ENCODE measurements at places on chromosomes 3 and 15.

GRCh38 chr3:129352045-129352444 is 73.4 kb downstream of the HMCES start:
- DNase-seq, result no peak

DNA sequence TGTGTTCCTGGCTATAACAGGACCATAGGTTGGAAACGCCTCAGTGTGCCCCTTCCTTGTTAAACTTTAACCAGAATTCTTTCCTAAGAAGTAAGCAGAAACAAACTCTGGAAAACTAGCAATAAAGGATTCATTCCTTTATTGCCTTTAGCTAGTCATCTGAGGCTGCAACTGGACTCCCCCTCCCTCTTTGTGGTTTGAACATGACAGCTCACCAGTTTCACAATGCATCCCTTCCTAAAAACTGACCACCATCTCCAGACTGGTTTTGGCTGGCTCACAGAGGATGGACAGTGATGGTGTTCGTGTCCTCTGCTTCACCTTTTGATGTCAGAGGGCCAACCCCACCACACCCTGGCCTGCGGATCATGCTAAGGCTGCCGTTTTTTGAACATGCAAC is 27.9 kb upstream of the TGFBR2 start:
- peak; percentile 54 for DNase-seq

GRCh38 chr15:88975891-88976290 is 62.7 kb upstream of the MFGE8 start:
- no peak for DNase-seq

DNA sequence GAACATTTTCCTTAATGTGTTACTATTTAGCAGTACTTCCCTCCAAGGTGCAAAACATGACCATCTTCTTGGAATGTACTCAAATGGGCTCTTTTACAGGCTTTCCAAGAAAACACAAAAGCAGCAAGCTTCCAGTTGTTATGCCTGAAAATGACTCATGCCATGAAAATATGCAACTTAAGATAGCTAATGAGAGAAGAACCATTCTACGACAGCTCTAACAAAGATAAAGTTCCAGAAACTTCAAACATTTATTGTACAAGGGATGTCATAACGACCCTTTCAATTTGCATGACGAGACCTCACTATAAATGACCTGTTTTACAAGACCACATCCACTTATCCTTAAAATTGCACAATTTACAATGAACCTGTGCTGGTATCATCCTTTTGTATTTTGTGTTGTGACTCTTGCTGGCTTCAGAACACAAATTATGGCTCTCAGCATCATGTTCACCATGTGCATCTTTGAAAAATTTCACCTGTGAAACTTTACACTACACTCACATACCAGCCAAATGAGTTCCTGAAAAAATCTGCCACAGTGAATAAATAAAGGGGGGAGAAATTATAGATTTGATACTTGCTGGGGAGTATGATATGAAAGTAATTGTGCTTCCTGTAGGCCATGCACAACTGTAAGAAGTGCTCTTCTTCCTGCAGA is 433.7 kb downstream of the MAGI1 start:
- no peak for DNase-seq

GRCh38 chr3:126422121-126422520 is 27.4 kb downstream of the CFAP100 start:
- DNase-seq, result no peak

- no peak for DNase-seq
Measured at GRCh38 chr15:41966414-41966812, 5.9 kb downstream of the EHD4 start.

DNA sequence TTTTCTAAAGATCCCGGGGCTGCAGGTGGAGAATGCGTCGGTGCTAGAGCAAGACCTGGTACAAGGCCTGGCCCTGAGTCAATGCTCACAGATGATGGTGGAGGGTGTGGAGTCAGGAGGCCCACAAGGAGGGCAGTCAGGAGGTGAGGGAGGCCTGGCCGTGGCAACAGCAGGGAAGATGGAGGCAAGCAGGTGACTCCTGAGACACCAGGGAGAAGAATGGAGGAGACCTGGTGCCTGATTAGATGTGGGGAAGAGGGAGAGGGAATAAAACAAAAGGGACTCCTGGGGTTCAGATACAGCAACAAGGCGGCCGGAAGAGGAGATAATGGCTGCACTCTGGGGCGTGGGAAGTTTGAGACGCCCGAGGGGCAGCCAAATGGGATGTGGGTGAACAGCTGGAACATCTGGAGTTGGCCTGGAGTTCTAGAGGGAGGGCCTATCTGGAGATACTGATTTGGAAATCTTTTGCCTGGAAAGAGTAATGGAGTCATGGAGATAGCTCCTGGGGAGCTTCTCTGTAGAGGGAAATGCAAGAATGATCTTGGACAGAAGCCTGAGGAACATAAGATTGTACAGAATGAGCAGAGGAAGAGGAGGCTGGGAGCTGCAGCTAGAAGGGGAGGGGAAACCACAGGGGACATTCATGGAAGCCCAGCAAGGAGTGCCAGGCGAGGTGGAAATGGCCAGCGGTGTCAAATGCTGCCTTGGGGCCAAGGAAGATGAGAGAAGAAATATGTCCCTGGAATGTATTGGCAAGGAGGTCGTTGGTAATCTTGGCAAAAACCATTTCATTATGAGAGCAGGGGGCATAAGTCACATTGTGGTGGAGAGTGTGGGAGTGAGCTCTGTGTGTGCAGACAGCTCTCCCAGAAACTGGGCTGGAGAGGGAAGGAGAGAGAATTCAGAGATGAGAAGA is 67.5 kb upstream of the CORO2B start:
- no peak for DNase-seq

DNA sequence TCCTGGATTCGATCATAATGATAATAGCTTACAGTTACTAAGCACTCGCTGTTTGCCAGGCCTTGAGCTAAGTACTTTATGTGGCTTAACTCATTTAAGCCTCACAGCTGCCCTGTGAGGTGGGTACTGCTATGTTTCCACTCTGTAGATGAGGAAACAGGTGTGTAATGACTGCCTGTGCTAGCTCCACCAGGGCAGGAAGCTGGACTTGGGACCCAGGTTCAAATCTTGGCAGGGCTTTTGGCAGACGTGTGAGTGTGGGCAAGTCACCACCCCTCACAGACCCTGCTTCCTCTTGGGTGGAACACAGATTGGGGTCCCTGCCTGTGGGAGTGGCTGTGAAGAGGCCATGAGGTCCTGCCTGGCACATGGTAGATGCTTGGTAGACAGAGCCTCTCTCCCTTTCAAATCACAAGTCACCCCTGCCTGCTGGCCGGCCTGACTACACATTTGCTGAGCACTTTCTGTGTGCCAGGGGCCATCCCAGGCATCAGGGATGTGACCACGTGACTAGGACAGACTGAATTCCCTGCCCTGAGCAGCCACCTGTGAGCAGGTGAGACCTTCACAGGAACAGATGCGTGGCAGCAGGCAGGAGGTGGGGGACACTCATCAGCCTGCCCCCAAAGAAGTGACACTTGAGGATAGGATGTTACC is 3.7 kb downstream of the EFCC1 start:
- no peak for DNase-seq

DNA sequence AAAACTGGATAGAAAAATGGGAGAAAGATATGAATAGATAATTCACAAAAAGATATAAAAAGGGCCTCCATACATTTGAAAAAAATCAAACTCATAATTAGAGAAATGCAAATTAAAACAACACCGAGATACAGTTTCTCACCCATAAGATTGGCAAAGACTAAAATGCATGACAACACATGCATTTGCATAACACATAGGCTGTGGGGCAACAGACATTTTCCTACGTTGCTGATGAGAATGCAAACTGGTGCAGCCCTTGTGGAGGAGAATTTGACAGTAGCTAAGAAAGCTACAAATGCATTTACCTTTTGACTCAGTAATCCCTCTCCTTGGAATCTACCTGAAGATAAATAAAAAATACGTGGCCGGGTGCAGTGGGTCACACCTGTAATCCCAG is 11.4 kb upstream of the CAND2 start:
- DNase-seq, result no peak

DNA sequence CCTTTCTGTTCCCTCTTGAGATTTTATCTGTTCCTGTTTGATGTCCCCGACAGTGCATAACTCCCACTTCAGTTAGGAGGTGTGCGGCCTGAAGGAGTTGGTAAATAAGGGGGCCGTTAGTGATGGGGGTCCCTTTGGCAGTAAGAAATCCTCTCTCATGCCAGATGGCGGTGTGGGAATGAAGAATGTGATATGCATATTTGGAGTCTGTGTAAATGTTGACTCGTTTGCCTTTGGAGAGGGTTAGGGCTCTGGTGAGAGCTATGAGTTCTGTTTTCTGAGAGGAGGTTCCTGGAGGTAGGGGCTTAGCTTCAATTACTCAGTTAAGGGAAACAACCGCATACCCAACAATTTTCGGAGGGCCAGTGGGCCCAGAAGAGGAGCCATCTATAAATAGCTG is 38.8 kb upstream of the RNF7 start:
- DNase-seq, result no peak

DNA sequence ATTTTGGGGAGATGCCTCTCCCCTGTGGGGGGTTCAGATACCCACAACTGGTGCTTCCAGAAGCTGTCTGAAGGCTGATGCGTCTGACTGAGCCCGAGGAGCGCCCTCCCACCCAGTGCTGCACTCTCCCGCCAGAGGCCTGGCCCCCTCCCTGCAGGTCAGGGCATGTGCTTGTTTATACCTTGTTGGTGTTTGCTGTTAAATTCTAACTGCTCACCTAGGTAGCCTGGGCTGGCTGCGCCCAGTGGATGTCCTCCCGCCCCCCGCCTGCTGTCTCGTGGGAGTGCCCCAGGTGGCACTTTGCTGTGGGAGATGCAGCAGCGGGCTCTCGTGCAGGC is 12.9 kb downstream of the KLF13 start:
- DNase-seq, result no peak

GRCh38 chr15:32029409-32029861 is 880 bp upstream of the CHRNA7 start:
- DNase-seq, result peak; percentile 50

DNA sequence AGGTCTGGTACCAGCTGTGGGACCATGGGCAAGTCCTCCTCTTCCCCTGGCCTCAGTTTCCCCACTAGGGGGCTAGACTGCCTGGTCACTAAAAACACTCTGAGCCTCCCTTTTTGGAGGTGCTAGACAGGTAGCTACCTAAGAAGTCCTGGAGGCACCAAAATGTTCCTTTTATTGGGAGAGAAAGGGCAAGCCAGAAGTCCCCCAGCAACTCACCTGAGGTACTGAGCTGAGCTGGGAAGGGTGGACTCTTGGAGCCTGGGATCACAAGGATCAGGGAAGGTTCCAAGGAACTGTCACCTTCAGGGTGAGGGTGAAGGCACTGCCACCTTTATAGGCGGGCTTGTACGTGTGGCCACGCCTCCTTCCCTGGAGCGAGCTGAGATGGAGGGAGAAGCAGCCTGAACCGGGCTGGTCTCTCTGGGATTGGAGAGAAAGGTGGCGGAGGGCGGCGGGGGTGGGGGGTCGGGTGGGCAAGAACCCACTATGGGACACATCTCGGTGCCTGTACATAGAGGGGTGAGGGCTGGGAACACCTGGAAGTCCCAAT is at the start of gene CYP1A1:
TSS of gene CYP1A1 (minus strand) at position 304 of the 550 bp plus-strand sequence. CDS start 2,431 bp downstream, outside the sequence.
- peak; percentile 57 for DNase-seq
